ENCODE measurements at places on chromosomes 3 and 15.

- DNase-seq: no peak
These were observed 16.6 kb downstream of the EPB42 start for GRCh38 chr15:43204016-43204901.

- no peak for DNase-seq
These were observed 204.7 kb downstream of the UACA start for GRCh38 chr15:70558406-70559264.

GRCh38 chr15:35911052-35911777 lies 365.2 kb upstream of the DPH6 start:
- DNase-seq: no peak

DNA sequence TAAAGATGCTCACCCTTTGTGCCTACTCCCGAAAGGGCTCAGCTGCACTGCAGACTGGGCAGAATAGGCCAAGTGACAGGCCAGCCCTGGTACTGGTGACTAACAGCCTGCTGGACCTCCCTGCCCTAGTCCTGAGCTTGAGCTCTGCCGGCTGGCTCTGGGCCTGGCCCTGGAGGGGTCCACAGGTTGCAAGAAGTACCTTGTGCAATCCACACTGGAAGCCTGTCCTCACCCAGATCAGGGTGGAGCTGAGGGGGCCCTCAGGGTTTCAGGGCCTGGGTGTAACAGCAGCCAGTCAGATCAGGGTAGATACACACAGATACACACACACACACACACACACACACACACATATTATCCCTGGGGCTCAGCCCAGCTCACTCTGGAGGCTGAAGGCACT lies 27.3 kb upstream of the PLA2G4D start:
- DNase-seq: no peak

DNA sequence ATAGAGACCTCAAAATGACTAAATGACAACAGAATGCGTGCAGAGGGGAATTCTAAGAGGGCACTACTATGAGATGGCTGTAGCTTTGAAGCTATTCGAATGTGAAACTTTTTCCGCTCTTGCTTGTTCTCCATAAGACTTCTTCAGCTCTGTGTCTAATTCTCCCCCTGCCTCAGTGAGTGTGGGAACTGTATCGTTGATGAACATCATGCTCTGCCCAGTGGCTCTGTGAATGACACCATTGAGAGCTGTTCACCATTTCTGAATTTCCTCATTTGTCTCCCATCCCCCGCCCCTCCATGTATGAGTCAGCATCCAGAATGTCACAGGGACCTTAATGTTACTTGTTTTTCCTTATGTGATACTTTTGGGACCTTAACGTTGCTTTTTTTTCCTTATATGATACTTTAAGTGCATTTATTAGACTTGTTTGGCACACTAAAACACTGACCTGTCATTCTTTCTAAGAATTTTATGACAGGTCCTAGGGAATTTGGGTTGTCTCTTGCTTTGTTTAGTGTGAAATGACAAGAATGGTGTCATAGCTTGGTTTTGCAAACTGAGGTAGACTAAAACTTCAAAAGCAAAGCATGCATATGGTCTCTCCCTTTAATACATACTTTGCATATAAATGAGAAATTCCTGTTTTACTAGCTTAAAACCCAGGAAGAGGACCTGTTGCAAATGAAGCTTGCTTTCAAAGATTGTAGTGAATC lies 99.6 kb downstream of the FNDC3B start:
- DNase-seq: no peak

DNA sequence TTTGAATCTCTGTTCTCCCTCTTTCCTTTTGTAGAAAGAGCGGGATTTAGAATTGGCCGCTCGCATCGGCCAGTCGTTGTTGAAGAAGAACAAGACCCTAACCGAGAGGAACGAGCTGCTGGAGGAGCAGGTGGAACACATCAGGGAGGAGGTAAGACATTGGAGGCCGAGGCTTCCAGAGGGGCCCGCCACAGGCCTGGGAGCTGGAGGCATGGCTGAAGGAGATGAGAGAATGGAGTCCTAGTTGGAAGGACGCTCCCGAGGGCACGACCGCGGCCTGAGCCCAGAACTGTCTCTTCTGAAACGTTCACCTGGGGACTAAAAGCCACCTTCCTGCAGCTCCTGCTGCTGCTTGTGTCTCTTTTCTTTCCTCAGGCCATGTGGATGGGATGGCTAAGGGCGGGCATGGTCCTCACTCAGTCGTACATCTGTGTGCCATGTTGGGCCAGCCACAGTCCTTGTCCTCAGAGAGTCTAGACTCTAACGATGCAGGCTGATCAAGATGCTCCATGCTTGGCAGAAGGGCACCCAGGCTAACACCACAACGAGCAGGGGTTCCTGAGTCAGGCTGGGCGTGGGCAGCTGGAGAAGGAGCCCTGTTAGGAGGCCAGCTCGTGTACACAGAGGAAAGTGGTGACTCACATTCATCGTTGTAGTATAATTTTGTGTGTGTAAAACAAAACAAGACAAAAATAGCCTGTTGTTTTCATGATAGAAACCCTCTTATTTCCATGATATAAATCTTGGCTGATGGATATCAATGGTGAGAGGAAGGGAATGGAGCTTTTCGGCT lies 81.1 kb downstream of the CCK start:
- no peak for DNase-seq

GRCh38 chr3:536417-536813 lies 339.9 kb downstream of the CHL1 start:
- no peak for DNase-seq

GRCh38 chr3:64318668-64319271 lies 93.5 kb upstream of the PRICKLE2 start:
- DNase-seq: no peak

DNA sequence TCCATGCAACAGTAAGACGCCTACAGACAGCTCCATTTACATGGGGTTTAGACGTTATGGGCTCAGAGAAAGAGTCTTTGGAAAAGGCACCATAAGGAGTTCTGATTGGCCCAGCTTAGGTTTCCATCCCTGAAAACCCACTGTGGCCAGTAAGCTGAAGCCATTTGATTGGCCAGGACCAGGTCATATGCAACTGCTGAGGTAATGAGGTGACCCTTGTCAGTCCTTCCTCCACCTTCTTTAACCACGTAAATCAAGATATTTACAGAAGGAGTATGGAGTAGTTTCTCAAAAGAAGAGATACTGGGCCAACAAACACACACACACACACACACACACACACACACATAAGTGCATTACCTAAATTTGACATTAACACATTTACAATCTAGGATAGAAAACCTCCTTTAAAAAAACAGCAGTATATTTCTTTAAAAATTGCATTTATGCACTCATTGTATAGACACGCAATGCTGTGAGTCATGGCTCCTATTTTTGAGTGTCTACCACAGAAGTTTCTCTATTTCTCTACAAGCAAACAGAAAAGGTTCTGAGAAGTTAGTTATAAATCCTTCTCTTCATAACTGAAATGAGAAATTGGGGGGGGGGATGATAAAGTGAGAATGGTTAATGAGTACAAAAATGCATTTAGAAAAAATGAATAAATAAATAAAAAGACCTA lies 16.3 kb upstream of the MB21D2 start:
- DNase-seq: no peak

DNA sequence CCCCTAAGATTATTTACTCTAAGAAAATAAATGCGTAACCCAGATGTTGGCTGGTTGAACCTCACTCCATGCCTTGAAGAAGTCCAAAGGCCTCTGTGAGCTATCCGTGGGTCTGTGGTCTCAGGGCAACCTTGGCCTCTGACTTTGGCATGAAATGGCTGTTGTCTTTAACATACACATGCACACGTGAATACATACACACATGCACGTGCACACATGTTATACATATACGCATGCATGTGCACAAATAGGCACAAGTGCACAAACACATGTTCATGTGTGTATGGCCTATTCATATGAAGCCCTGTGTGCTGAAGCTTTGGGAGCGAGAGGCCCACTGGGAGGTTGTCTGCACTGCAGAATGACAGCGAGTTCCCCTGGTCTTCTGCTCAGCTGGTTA lies 50.8 kb downstream of the KLF15 start:
- DNase-seq: no peak

DNA sequence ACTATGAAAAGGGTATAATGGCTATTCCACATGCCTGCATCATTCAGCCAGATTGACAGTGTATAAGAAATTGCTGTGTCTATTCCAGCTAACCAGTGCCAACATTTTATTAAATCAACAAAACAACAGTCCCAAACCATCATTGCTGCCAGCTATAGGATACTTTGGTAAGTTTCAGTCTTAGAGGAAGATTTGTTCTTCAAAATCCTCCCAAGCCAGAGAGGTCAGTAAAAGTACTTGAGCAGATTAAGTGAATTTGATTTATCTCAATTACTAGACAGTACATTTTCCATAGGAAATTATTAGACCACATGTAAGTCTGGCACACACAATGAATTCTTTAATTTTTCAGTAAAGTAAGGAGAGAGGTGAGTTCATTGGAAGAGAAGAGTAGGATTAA lies 50.7 kb downstream of the TFG start:
- DNase-seq: no peak
